ENCODE measurements at places on chromosomes 7 and 10.

DNA sequence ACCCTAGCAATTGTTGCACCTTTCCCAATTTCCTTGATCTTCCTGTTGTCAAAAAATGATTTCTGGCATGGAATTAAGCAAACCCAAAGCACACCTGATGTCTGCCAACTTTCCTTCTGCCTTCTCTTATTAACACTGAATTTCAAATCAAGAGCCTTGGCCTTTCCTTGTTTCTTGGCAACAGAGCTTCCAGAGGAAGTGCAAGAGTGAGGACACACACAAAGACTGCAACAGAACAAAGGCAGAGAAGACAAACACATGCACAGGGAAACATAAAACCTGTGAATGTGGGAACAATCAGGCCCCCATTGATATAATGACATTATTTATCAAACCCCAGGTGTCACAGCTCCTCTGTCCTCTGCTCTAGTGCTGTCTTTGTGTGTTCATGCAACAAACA lies 73.0 kb upstream of the IL6 start:
- DNase-seq: no peak

DNA sequence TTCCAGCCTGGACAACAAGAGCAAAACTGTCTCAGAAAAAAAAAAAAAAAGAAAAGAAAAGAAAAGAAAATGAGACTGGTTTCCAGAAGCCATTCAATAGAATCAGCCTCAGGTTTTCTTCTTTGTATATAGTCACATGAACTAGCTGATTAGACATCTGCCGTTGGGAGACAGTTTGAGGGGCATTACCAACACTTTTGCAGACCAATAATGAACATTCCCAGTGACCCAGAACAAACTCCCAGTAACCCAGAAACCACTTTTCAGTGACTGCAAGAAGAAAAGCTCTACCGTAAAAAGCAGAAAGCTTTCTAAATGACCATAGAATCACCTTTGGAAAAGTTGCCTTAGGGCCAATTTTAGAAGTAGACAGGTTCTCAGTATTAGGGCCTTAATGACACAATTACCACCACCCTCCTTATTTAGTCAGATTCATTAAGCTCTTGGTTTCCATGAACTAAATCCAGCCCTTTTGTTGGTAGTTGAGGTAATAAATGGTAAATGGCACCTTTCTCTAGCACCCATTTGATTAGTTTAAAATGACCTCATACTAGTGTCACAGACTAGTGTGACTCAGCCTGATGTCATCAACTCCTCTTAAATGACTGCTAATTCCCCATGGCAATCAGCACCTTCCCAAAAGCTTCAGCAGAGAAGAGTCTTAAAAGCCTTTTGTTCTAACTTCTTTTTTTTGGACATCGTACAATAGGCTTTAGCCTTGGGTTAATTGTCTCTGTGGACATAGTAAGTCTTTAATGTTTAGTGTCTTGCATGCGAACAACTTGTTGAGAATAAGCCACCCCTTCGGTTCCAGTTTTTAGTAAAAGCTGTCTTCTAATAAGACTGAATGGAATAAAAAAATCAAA lies 33.6 kb upstream of the XRCC2 start:
- no peak for DNase-seq

- no peak for DNase-seq
These were observed 98.0 kb upstream of the FAM171A1 start for GRCh38 chr10:15469111-15469510.

DNA sequence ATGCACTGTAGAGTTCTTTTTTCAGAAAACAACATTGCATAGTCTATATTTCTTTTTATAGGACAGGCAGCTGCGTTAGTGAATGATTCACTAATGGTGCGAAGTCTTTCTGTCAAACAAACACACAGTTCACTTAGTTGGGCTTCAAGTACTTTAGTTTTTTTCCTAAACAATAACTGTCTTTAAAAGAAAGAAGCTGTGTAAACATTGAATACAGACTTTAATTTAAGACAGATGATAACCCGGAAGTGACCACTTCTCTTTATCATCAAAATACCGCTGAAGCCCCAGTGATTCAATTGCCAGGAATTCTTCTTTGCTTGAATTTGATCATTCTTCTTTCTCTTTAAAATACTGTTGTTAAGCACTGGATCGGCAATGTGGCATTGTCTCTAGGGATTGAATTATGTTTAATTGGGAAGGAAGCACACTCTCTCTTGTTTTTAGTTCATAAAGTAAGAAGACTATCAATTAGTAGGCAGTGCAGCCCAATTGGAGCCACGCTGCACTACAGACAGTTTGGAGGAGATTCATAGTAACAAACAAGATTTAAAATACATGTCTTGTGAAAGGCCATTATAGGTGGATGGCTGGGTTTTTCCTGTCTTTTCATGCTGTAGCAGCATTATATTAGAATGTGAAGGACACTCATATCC lies 30.4 kb downstream of the CNTNAP2 start:
- no peak for DNase-seq

- no peak for DNase-seq
These were observed 154.4 kb downstream of the DIP2C start for GRCh38 chr10:535051-535450.

GRCh38 chr7:65238785-65239184 lies 134.9 kb upstream of the ZNF92 start:
- no peak for DNase-seq

GRCh38 chr10:71637305-71637704 lies 82.3 kb downstream of the C10orf105 start:
- DNase-seq: no peak

- no peak for DNase-seq
These were observed 11.7 kb downstream of the EPHB6 start for GRCh38 chr7:142866361-142867096.

DNA sequence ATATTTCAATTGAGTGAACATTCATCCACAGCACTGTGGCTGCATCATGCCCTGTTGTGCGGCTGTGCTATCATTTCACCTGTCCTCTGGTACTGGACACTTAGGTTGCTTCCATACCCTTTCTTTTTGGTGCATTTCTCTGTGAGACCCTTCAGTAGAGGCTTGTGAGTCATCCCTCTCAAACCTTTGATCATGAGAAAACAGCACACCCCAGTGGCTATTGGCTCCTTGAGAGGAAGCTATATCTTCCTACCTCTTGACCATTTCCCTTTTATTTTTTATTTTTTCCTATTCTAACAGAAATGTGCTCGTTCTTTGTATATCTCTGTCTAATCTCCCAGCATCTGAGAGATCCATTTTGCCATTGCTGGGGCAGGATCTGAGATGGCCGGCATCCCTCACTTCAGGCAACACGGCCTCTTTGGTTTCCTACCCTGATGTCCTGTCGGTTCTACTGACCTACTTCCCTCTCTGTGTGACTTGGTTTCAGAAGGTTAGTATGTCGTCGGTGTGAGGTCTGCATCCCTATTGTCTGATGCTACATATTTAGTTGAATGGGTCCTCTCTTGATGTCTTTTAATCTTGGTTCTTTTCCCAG lies 23.8 kb upstream of the PIK3AP1 start:
- no peak for DNase-seq
